ENCODE measurements at places on chromosomes 7 and 10.

DNA sequence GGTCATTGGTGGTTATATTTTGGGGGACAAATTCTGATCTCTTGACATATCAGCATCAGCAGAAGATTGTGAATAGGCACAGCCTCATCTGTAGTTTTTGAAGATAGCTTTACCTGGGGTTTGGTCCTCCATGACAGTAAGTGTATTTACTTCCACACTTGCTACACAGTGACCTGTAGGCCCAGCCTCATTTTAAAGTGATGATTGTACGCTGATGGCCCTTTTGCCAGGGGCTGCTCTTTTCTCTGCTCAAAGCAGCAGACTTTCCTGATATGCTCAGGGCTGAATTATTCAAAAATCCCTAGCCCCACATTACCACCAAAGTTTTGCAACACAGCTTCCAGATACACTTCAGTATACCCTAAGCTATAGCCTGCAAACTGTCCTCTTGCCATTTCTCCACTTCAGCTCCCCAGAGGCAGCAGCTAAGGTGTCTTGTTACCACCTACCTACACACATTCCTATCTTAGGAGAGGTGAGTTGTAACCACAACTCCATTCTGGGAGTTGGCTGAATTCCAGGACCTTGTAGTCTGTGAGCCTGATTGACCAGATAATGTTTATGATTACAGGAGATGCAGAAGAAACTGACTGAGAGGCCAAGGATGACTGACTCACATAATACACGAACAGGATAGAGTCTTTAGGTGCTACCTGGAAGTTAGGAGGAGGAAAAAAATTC lies 6.0 kb downstream of the ASB4 start:
- no peak for DNase-seq

- DNase-seq: no peak
Observed at GRCh38 chr7:81272176-81272575, 353.3 kb upstream of the SEMA3C start.

GRCh38 chr7:2824026-2824677 lies 20.0 kb downstream of the GNA12 start:
- no peak for DNase-seq

DNA sequence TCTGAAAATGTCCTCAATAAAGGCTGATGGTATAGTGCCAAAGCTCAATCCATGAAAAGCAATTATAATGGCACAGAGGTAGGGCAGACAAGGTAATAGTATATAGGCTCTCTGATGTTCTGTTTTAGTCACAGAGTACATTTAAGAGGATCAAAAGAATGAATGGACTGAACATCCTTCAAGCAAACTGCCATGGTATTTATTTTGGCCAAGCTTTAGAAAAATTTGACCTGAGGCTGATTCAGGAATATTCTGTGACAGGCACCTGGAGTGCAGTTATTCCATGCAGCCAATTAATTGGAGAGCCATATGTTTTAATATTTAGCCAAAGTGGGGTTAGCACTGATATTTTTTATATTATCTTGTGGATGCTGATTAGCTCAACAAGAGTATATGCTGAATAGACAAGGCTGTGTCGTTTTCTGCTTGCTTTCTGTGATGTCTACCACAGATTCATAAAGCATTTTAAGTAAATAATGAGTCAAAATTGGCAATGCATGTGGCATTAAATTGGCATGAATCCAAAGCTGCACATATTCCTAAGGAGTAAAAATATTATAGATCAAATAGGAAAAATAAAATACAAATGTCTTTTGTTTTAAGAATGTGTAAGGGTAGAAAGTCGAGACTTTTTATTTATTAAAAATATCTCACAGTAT lies 177.4 kb downstream of the PCLO start:
- no peak for DNase-seq

DNA sequence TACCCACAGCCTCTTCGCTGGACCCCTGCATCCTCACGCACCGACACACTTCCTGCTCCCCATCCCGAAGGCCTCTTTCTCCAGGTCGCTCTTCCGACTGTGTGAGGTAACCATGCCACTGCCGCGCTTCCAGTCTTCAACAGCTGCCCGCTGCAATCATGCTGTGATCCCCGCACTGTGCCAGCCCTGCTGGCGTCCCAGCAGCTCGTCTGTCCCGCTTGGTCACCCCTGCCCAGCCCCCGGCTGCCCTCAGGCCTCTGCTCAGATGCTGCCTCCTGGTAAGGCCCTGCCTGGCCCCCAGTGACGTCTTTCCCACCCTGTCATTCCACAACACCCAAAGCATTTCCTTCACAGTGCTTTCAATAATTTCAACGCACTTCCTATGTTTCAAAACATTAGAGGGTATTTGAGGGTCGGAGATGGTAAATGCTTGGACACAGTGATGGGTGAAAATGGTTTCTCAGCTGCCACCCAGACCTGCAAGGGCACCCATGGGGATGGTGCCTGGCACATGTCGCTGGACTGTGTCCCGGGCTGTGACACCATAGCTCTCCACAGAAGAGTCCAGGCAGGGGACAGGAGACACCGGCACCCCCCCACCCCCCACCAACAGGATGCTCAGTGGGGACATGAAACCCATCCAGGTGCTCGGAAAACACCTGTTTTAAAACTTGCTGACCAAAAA lies 125.2 kb downstream of the MAD1L1 start:
- DNase-seq: no peak

DNA sequence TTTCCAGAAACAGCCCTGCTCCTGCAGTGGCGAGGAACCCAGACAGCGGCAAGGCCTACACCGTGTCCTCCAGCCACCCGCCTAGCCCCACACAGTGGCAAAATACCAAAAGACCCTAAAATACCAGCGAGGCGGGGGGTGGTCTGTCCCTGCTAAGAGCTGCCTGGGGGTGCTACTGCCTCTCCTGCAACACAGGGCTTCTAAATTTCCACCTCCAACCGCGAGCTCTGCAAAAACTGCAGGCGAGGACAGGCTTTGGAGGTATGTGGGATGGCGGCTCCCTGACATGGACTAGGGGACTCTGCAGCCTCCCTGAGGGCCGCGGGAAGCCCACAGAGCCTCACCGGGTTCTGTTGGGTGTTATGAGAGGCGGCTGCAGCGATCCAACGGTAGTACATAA lies 122.3 kb downstream of the WDR37 start:
- no peak for DNase-seq

- no peak for DNase-seq
Observed at GRCh38 chr7:80771523-80771922, 133.1 kb downstream of the CD36 start.

Measured in GM12865 (cell line).